Activated T-helper 1 cell treated with anti-CD3 and anti-CD28 coated beads, Interleukin-2, amount 50 U/mL, for 16 hours (primary cell): ENCODE measurements at places on chromosomes 1 and 21.

DNA sequence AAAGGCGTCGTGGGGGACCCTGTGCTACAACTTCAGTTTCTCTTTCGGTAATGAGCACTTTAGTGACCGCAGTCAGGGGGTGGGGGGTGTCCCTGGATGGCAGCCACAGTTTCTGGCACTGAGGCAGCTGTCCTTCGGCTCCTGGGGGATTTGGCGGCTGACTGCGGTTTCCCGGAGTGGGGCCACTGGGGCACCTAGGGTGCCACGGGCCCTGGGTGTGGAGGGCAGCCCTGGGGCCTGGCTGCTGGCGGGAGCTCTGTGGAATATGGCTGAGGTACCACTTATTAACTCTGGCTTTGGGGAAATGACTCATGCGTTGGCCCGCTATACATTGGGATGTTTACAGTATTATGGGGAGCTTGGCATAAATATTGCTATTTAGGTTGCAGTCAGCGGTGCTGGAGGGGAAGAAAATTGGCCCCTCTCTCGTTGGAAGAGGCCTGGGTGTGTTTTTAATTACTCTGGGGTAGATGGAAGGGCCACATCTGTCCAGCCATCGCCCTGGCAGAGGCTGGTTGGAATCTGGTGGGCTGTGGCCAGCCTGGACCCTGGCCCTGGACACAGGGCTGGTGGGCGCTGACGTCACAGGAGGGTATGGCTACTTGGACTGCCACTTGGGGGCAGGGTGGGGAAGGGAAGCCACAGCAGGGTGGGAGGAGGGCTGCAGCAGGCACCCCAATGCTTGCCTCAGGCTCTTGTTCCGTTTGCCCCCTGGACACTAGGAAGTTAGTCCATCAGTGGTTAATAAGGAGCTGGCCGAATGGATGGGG lies 2.0 kb downstream of the EPHB2 start:
- no peak for DNase-seq

DNA sequence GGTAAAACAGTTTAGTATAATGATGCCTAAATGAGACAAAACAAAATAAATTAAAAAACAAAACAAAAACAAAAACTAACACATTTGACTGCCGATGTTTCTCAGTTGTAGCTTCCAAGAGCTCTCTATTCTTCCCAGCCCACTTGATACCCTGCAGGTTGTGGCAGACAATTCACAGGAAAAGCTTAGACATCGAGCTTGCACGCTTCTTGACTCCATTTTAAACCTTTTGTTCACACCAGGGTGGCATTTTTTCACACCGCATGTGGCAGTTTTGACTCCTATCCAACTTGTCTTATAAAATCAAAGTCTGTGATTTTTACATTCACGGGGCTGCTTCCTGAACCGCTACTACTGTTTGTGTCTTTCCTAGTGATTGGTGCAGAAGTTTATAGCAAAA lies 575.9 kb downstream of the USP25 start:
- DNase-seq: no peak

GRCh38 chr1:197066719-197067456 lies at the start of gene F13B:
TSS of gene F13B (minus strand) at chr1:197067260. CDS start at chr1:197067223, 37 bp downstream.
- no peak for DNase-seq

DNA sequence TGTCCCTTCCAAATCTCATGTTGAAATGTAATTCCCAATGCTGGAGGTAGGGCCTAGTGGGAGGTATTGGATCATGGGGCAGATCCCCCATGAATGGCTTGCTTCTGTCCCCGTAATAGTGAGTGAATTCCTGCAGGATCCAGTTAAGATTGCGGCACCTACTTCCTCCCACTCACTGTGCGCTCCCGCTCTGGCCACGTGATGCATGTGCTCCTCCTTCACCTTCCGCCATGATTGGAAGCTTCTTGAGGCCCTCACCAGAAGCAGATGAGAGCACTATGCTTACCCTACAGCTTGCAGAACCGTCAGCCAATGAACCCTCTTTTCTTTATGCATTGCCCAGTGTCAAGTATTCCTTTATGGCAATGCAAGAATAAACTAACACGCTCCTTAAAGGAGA lies 14.9 kb upstream of the RAB3GAP2 start:
- no peak for DNase-seq

DNA sequence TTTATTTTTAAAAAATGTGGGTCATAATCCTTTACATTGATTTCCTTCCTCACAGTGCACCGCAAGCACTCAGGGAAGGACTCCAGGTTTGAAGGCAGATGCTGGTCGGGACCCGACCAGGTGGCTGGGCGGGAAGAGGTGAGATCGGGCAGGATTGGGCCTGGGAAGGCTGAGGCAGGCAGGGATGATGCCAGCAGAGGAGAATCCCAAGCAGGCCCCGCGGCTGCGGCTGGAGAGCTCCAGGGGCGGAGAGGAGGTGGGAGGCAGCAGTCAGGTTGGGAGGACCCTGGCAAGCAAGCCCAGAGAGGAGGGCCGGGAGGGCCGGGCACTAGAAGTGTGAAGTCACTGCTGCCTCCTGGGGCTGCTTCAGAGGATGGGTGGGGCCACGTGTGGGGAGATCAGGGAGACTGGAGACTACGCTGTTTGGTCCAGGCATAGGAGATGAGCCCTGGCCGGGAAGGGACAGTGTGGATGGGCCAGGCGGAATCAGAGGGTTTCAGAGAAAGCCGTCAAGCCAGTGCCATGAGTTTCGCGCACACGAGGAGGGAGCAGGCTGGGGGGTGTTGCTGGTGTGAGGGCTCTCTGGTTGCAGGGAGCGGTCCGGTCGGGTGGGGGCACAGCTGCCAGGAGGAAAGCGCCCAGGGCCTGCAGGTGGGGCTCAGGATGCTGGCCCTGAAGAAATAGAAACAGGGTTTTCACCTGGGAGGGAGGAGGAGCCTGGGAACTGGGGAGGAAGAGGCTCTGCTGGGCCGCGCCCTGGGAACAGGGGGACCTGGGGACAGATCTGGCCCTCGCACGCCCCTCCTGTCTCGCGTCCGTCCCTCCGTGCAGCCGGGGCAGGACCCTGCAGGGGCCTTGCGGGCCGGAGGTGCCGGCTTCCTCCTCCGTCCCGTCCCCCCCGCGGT lies 888 bp upstream of the COL18A1 start:
- DNase-seq: no peak

DNA sequence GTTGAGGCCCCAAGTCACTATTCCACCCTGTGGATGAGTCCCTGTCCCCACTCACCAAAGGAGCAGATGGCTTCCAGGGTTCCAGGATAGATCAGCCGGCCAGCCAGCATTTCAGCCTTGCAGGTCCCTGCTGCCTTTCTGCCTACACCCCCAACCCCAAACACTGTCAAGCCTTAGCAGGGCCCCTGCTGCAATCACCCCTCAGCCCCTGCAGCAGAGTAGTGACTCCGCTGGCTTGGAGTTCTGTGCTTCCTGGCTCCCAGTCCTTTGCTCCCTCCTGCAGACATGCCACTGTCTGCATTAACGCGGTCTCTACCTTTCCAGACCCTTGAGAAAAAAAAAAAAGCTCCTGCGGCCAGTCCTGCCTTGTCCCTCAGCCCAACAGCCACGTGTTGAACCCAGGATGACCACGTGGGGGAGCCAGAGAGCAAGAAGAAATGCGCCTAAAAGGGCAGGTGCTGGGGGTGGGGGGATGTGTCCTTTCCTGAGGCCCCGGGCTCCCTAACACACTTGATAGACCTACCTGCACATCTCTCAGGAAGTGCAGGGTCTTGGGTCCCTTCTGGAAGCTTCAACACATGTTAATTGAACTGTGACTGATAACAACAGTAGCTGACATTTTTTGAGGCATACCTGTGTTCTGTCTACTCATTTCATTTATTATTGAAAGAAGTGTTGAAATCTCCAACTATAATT lies 37.4 kb downstream of the RASSF5 start:
- peak; percentile 69 for DNase-seq

DNA sequence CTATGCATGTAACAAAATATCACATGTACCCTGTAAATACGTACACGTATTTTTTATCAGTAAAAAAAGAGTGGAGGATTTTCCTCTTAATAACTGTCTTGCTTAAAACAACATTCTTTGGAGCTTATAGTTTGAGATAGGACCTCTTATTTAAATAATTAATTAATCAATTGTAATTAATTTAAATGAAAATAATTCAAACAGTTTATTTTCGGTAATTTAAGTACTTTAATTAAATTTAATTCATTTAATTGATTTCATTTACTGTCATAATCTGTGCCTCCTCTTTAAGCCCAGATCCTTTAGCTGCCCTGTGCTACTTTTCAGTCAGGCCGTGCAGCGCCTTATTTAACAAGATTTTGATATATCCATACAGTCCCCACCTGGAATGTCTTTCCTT lies 427.0 kb downstream of the HLX start:
- no peak for DNase-seq

DNA sequence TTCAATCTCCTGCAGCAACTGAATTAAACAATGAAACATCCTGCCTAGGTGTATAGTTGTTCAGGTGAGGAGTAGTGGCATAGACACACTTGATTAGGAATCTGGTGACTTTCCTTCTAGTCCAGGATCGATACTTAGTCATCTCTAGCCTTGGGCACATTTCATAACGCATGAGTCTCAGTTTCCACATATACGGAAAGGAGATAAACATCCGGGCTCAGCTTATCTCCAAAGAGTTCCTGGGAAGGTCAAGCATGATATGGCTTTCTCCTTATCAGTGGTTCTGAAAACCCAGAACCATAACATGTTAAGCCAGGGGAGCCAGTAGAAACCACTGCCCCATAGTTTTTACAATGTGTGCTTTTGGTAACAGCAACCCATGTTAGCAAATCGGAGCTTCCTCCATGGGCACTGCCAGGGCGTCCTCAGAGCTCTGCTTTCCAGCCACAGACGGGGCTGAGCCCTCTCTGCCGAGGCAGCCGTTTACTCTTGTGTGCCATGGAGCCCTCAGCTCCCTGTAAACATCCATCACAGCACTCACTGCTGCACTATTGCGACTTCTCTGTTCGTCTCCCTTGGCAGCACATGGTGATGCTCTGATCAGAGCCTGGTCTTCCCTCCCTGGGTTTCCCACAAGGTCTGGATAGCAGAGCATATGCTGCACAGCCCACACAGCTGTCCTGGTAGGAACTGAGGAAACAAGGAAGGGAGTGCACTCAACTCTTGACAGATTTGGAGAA lies 34.6 kb downstream of the RUNX1 start:
- DNase-seq: no peak

GRCh38 chr1:101964708-101965107 lies 32.0 kb downstream of the OLFM3 start:
- no peak for DNase-seq
